ENCODE measurements at places on chromosomes 1 and 21. TPM values are rescaled to one million over a fixed set of nuclear protein-coding genes. Genes with fewer than 3 reads are reported as not detected.
A peak's percentile ranks its signal among the peaks of the same experiment; 100 is the strongest.

The PUSL1 gene
- total RNA-seq, result 59.9 TPM

The MYCL gene
- 8.2 TPM for total RNA-seq

The TBX19 gene
- total RNA-seq, result 2.9 TPM

The LAD1 gene
- 38.9 TPM for total RNA-seq

The WARS2 gene
- total RNA-seq, result 16.6 TPM

The CFAP57 gene
- 0.34 TPM for total RNA-seq

The ADGRB2 gene
- 2.6 TPM for total RNA-seq

The MTF2 gene
- total RNA-seq, result 18.1 TPM

The SCCPDH gene
- total RNA-seq, result 40.1 TPM

- DNase-seq, result no peak
These were observed 41.0 kb downstream of the TGFBR3 start for GRCh38 chr1:91844862-91845528.

DNA sequence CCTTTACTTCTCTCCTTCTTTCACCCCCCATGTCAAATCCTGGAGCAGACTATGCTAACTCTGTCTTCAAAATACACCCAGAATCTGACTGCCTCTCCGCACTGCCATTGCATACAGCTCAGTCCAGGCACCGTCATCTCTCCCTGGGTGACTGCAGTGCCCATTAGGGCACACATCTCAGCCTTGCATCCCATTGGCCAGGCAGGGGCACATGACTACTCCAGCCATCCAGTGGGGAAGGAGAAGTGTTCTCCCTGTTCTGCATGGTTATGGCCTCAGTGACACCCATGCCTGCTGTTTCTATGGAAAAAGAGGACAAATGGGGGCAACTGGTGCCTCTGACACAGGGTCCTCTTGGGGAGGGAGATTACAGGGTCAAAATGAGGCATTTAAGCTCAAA lies 270.5 kb downstream of the MATN1 start:
- DNase-seq, result no peak

DNA sequence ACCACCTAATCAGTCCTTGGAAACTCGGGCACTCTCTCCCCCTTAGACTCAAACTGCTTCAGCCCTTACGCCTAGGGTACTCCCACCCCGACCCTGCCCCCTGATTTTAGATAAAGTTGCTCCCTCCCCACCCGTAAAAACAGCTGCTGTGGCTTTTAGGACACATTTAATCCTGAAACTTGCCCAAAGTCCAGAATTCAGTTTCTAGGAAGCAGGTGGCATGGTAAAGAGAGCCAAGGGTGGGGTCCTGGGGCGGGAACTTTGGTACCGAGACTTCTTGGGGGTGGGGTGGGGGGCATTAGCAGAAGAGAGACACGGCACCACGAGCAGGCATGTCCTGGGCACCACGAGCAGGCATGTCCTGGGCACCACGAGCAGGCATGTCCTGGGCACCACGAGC lies 52.4 kb downstream of the CASZ1 start:
- DNase-seq, result no peak

DNA sequence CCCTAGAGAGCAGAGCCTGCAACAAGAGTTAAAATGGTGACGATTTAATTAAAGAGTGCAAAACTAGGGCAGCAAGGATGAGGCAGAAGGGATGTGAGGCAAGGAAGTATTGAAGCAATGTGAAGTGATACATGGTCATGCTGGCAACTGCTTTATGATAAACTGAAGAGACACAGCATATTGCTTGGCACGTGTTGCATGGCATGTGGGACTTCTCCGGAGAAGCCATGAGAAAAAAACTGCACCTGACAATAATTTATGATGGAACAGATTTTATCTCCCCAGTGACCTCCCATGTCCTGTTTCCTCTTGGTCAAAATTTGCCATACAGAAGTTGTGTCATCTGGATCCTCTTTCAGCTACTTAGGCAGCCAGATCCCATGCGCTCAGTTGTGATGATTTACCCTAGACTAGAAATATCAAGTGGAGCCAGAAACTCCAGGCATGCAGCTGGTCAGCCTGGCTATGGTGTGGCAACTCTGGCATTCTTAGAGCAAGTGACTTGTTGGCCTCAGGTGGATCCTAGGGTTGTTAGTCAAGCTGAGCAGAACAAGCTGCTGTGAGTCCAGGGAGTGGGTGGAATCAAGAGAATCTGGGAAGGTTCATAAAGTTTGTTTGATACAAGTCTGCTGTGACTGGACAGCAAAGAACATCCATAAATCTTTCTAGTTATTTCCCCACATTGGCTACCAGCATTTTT lies 611.4 kb upstream of the USP24 start:
- DNase-seq, result no peak

DNA sequence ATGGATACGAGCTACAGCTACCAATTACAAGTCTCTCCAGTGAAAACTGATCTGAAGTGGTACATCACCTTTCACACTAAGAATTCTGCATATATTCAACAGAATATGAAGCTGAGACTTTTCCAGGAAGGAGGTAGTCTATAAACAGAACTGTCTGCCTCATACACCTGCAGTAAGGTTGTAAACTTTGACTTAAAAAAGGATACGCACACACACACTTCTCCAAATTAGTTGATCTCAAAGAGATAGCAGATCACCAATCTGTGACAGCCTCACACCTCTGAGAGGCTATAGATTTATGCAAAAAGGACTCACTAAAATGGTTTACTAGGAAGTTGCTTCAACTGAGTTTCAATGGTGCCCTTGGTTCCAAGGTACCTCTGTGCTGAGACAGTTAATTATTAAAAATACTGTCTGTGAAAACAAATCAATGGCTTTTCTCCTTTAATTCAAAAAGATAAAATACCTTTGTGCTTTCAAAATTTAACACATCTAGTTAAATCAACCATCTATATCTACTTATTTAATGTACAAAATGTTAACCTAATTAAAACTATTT lies 17.9 kb downstream of the ELK4 start:
- no peak for DNase-seq

GRCh38 chr1:180168786-180169639 lies 14.3 kb downstream of the QSOX1 start:
- DNase-seq, result no peak

GRCh38 chr1:3338725-3339070 lies 115.8 kb upstream of the ARHGEF16 start:
- no peak for DNase-seq

DNA sequence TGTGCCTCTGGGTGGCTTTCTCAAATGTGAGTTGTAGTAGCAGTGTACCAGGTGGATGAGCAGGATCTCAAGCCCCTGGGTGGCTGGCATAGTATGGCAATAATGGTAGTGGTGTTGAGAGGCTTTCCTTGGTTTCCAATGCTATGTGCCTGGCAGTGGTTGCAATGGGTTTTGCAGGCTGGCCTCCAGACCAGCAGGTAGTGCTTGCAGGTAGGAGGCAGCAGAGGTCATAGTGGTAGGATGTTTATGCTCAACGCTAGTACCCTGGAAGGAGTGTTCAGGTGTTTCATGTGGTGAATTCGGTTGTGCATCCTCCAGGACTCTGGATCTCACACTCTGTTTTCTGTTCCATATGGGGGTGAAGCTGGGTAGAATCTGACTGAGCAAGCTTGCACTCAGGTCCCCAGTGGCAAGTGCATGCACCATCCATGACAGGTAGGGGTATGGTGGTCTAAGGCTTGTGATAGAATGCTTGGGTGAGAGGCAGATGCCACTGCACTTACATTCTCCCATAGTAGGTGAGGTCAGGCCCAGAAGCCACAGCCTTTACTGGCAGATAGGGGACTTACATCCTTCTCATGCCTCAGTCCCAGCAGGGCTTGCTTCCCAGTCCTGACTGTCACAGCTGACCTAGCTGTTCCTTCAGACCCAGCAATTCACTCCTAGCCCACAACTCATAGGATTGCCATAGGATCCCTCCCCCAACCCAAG lies 410.5 kb upstream of the LRRC7 start:
- no peak for DNase-seq

DNA sequence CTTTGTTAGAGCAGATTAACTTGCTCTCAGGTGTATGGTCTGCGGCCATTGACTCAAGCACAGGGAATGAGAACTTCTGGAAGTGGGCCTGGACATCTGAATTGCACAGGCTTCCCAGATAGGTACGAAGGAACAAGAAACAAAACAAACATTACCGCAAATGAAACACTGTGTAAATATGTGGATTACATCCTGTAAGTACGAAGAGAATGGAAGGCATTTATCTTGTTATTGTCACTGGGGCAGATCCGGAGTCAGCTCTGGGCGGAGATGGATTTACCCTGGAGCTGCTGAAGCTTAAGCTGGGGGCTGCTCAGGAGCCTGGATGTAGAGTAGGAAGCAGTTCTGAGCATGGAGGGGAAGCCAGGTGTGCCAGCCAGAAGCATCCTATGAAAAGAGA lies 6.8 kb downstream of the HES2 start:
- DNase-seq, result no peak

DNA sequence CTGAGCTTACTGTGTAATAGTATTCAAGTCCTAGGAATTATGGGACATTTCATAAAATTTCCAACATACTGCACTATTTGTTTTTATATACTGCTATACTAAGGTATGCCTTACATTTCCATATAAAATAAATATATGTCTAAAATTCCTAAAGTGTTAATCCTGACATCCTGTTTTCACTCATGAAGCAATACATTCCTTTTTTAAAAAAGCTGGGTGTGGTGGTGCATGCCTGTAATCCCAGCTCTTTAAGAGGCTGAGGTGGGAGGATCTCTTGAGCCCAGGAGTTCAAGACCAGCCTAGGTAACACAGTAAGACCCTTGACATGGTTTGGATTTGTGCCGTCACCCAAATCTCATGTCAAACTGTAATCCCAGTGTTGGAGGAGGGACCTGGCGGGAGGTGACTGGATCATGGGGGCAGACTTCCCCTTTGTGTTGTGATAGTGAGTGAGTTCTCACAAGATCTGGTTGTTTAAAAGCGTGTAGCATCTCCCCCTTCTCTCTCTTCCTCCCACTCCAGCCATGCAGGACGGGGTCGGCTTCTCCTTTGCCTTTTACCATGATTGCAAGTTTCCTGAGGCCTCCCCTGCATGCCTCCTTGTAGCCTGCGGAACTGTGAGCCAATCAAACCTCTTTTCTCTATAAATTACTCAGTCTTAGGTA lies 5.8 kb downstream of the CDC42BPA start:
- DNase-seq, result no peak

DNA sequence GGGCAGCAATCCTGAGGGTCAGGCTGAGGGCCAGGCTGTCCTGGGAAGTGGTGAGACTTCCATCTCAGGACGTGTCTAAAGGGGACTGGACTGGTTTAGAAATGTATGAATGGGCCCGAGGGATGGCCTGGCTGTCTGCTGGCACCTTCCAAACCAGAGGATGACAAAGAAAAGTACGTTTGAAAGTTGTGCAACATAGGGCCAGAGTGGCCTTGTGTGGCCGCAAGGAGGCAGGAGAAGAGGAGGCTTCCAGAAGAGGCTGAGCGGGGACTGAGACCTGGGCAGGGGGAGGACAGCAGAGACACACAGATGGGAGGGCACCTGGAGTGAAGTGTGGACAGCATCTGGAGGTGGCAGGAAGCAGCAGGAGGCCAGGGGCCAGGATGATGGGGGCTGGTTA lies 2.6 kb upstream of the SYTL1 start:
- DNase-seq, result no peak

GRCh38 chr1:226066415-226067078 lies 4.0 kb downstream of the H3-3A start:
- DNase-seq, result no peak

DNA sequence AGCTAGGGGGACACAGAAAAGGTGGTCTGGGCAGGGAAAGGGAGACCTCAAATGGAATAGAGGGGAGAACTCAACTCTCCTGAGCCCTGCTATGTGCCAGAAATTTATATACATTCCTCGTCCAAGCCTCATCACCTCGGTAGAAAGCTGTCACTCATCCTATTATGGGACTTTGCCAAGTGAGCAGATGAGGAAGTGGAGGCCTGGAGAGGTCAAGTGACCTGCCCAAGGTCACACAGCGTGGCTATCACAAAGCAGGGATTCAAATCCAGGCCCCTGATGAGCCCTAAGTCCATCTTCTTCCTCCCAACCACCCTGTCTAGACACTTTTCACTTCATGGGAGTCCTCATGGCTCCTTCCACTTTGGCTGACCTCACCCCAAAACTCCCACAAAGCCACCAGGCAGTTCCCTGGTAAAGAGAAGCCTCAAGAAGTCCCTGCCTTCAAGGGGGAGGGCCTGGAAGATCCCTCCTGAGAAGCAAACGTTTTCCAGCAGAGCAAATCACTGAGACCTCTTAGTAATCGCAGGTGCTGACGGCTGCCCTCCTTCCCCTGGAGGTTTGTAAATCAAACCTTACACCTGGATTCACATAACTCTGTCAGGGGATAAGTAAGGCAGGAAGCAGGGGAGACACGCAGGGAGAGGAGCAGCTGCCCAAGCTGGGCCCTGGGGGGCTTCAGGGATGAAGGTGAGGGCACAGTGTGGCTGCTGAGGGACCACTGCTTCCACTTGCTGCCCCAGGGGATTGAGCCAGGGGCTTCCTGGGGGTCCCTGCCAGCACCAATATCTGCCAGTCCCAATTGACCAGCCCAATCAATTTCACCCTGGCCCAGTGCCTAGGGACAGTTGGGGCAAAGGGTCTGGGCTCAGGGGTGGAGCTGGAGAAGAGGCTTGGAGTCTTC lies 351.2 kb downstream of the MATN1 start:
- no peak for DNase-seq

GRCh38 chr1:57796616-57797015 lies 372.8 kb upstream of the DAB1 start:
- DNase-seq, result peak; percentile 48

Measured in kidney epithelial cell (primary cell).